Activated CD8-positive, alpha-beta memory T cell treated with anti-CD3 and anti-CD28 coated beads for 36 hours (primary cell): ENCODE measurements at places on chromosomes 4 and X. TPM values are rescaled to one million over a fixed set of nuclear protein-coding genes. Genes with fewer than 3 reads are reported as not detected.

Gene GLRA3
- not detected for total RNA-seq

Gene CCKAR
- not detected for total RNA-seq

Gene MAGEA1
- total RNA-seq: not detected

Gene DGAT2L6
- total RNA-seq: not detected

Gene TBCK
- total RNA-seq: 21.2 TPM

Gene AFM
- total RNA-seq: not detected

Gene PABPC5
- total RNA-seq: not detected

Gene ARHGAP4
- total RNA-seq: 112 TPM

Gene CXCL11
- not detected for total RNA-seq

Gene NR0B1
- total RNA-seq: not detected

Gene HSD17B13
- 0.15 TPM for total RNA-seq

Gene CYBB
- total RNA-seq: not detected

Gene LRCH2
- not detected for total RNA-seq

Gene NXF2
- total RNA-seq: not detected

Gene RTL3
- not detected for total RNA-seq

Gene HMX1
- not detected for total RNA-seq

Gene MAGEE2
- total RNA-seq: not detected

Gene UTP3
- total RNA-seq: 43.2 TPM

Gene ERVMER34-1
- total RNA-seq: 0.13 TPM

Gene STOX2
- total RNA-seq: not detected

Gene COL25A1
- not detected for total RNA-seq

Gene FAM9B
- total RNA-seq: not detected
